ENCODE measurements at places on chromosomes 16 and 17.

DNA sequence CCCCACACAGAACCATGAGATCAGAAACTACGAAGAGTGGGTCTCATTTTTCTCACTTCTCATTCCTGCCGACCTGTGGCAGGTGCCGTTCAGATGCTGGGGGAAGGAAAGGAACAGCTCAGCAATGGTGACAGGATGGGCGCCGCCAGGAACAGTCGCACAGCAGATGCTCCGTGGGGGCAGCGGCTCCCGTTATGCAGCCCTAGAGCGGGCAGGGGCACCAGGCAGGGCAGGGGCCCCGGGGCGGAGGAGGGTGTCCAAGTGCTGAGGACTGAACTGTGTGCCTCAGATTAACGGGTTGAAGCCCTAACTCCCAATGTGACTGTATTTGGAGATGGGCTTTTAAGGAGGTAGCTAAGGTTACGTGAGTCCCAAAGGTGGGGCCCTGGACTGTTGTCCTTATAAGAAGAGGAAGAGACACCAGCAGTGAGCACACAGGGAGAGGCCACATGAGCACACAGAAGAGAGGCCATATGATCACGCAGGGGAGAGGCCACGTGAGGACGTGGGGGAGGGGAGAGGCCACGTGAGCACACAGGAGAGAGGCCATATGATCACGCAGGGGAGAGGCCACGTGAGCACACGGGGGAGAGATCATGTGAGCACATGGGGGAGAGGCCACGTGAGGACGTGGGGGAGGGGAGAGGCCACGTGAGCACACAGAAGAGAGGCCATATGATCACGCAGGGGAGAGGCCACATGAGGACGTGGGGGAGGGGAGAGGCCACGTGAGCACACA lies 95.7 kb upstream of the METRNL start:
- DNase-seq: no peak

DNA sequence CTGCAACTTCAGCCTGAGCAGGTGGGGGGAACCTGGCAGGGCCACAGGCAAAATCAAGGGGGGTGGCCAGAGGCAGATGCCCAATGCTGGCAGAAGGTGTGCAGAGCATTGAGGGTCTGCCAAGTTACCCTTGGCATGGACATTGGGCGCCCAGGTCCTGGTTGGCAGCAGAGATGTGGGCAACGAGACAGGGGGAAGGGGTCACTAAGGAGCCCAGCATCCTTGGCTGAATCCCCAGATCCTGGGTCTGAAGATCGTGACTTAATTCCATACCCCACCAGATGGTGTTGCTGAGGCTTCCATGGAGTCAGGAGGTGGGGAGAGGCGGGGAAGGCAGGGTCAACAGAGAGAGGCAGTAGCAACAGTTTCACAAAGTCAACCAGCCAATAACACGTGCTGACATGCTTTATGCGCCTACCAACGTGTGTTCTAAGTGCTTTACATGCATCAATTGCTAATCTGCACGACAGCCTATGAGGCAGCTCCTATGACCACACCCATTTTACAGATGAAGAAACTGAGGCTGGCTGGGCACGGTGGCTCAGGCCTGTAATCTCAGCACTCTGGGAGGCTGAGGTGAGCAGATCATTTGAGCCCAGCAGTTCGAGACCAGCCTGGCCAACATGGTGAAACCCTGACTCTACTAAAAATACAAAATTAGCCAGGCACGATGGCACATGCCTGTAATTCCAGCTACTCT lies 83.3 kb downstream of the GSG1L start:
- no peak for DNase-seq

- DNase-seq: no peak
Observed at GRCh38 chr17:47989700-47990099, 18.8 kb downstream of the CDK5RAP3 start.

- no peak for DNase-seq
Observed at GRCh38 chr17:41420134-41420533, 4.3 kb downstream of the KRT37 start.

GRCh38 chr17:75144816-75145512 lies 9.3 kb downstream of the JPT1 start:
- no peak for DNase-seq

DNA sequence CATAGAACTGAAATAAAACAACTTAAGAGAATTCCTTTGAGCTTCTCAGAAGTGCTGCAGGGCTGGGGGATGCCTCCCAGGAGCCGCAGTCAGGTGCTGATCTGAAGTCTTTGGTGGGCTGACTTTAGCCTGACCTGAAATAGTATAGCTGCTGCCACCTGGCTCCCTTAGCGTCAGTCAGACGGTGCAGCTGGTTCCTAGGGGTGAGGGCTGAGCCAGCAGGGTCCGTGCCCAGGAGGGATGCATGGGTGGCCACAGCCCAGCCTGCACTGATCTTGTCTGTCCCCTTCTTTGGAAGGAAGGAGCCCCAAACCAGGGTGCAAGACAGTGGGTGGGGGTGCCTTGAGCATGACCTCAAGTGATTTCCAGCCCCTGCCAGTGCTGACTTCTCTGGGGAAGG lies 11.5 kb downstream of the MAPT start:
- no peak for DNase-seq

- DNase-seq: no peak
Observed at GRCh38 chr17:11242411-11242810, 1.4 kb downstream of the SHISA6 start.

DNA sequence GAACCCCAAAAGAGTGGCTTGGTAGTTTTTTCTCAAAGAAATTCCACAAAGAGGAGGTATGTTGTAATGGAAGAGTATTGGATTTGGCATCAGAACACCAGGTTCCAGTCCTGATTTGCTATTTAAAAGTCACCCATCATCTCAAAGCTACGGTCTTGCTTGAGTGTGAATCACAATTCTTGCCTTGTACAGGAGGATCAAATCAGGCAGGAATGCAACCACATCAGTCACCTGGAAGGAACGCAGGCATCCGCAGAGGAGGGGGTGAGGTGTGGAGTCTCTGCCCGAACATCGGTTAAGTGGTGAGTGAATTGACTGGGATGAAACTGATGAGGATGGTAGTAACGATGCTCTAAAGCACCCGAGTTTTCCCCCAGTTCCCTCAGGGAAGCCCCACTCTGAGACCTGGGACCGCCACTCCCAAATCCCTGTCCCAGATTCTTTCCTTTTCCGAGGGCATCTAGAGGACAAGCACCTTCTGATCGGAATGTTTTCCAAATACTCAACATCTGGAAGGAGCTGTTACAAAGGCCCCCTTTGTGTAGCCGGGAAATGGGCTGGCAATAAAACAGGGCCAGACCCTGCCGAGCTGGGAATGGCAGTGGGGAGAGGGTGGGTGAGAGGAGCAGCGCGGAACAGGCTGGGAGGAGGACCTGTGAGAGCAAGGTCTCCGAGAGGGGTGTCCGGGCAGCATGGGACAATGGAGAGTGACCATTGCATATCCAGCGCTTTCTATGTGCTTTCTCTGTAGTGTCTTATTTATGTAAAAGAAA lies 469.6 kb downstream of the SLC39A11 start:
- no peak for DNase-seq

GRCh38 chr16:2031081-2031577 lies 4.4 kb downstream of the NHERF2 start:
- no peak for DNase-seq

- no peak for DNase-seq
Observed at GRCh38 chr16:8173111-8173644, 417.1 kb downstream of the TMEM114 start.

- no peak for DNase-seq
Observed at GRCh38 chr16:4239020-4239419, 2.9 kb downstream of the SRL start.

DNA sequence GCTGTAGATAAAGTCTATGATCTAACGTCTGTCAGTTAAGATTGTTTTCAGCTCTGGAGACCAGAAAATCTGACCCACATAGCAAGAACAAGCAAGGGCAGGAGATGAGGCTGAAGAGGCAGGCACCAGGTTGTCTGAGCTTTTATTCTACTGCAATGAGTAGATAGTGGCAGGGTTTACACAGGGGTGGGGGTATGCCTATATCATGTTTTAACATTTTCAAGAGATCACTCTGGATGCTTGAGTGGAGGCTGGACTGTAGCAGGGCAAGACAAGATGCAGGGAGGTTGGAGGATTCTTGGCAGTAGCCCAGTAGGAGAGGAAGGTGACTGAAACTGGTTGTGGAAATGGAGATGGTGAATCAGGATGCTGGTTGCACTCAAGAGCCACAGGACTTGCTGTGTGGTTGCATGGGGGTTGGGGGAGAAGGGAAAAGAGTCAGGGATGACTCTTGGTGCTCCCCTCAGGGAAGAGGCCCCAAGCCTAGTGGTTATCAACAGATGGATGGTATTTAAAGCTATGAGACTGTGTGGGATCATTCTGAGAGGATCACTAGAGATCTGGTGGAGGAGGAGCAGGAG lies 143.1 kb upstream of the KCNJ18 start:
- no peak for DNase-seq
